ENCODE measurements at places on chromosomes 7 and 10. TPM values are rescaled to one million over a fixed set of nuclear protein-coding genes. Genes with fewer than 3 reads are reported as not detected.

The TAS2R5 gene
- total RNA-seq: 1.8 TPM

The PCDH15 gene
- not detected for total RNA-seq

The GDF2 gene
- not detected for total RNA-seq

The STK31 gene
- not detected for total RNA-seq
